GM23248 (cell line): ENCODE measurements at places on chromosomes 12 and 14. TPM values are rescaled to one million over a fixed set of nuclear protein-coding genes. Genes with fewer than 3 reads are reported as not detected.

ENDOU gene
- 0.22 TPM in 1 of 2 replicates, not detected in the other for total RNA-seq

- H3K27me3 ChIP-seq: no peaks in the 10 kb centered on the region
- H3K36me3 ChIP-seq: no peaks in the 10 kb centered on the region
- H3K4me1 ChIP-seq: no peaks in the 10 kb centered on the region
Observed at GRCh38 chr12:110670161-110670701, 18.7 kb downstream of the HVCN1 start.

GRCh38 chr12:52831251-52831650 lies 2.9 kb downstream of the KRT79 start:
- no peak overlapping the region for H3K27ac ChIP-seq
- H3K4me1 ChIP-seq: peaks cover 19% of the 10 kb centered on the region
- no peaks in the 10 kb centered on the region for H3K27me3 ChIP-seq
- H3K4me3 ChIP-seq: no peak overlapping the region
- no peaks in the 10 kb centered on the region for H3K36me3 ChIP-seq

DNA sequence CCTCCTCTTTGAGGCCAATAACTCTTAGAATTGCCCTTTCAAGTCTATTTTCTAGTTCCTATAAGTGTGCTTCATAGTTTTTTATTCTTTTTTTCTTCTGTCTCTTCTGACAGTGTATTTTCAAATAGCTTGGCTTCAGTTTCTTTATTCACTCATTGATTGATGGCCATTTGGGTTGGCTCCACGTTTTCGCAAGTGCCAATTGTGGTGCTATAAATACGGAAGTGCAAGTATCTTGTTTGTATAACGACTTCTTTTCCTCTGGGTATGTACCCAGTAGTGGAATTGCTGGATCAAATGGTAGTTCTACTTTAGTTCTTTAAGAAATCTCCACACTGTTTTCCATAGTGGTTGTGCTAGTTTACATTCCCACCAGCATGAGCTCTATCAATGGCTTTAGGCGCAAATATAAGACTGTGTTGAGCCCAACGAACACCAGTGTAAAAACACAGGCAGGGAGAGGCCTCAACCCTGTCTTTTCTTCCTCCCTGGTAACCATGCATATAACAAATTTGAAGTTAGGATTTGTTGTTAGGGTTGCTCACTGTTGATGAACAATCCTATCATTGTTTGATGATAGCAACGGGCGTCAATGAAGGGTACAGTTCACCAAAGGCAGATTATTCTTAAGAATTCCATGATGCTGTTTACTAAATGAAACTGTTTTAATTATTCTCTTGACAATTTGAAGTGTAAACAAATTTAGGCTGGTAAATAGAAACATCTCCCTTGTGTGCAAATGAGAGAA lies 13.3 kb upstream of the LMNTD1 start:
- no peaks in the 10 kb centered on the region for H3K4me1 ChIP-seq
- H3K36me3 ChIP-seq: no peaks in the 10 kb centered on the region
- no peak overlapping the region for H3K4me3 ChIP-seq

- no peaks in the 10 kb centered on the region for H3K27me3 ChIP-seq
- no peak overlapping the region for H3K4me3 ChIP-seq
- no peak for DNase-seq
- no peaks in the 10 kb centered on the region for H3K4me1 ChIP-seq
- no peak overlapping the region for H3K27ac ChIP-seq
- no peaks in the 10 kb centered on the region for H3K36me3 ChIP-seq
Observed at GRCh38 chr12:125549836-125550235, 484.6 kb downstream of the AACS start.

MIPOL1 gene
- total RNA-seq: 5.8 and 5.9 TPM in 2 replicates

DNA sequence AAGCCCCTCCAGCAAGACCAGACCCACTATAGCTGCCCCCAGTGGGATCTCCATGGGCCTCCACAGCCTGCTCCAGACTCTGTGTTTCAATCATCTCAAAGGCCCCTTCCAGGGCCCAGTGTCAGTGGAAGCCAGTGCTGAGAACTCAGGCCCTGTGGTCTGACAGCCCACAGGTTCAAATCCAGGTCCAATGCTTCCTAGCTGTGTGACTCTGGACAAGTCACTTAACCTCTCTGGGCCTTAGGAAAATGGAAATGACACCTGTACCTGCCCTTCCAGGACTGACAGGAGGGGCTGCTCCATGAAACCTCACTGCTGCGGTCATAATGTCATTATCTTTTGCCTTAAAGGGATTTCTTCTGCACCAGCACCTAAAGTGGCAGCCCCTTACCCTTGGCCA lies 101.9 kb downstream of the NCOR2 start:
- peaks cover 13% of the 10 kb centered on the region; the same call in 1 of the 2 replicates for H3K36me3 ChIP-seq
- H3K4me3 ChIP-seq: no peak overlapping the region
- no peak overlapping the region for H3K27ac ChIP-seq
- no peaks in the 10 kb centered on the region for H3K27me3 ChIP-seq
- no peak for DNase-seq

- H3K36me3 ChIP-seq: no peaks in the 10 kb centered on the region
- no peaks in the 10 kb centered on the region for H3K4me1 ChIP-seq
- no peak overlapping the region for H3K4me3 ChIP-seq
- no peaks in the 10 kb centered on the region for H3K27me3 ChIP-seq
Observed at GRCh38 chr12:82029936-82030335, 270.8 kb upstream of the PPFIA2 start.

- no peak for DNase-seq
- no peaks in the 10 kb centered on the region for H3K4me1 ChIP-seq
- peaks cover 13% of the 10 kb centered on the region for H3K27me3 ChIP-seq
- H3K4me3 ChIP-seq: no peak overlapping the region
Observed at GRCh38 chr14:90361865-90362557, 30.3 kb upstream of the NRDE2 start.

DNA sequence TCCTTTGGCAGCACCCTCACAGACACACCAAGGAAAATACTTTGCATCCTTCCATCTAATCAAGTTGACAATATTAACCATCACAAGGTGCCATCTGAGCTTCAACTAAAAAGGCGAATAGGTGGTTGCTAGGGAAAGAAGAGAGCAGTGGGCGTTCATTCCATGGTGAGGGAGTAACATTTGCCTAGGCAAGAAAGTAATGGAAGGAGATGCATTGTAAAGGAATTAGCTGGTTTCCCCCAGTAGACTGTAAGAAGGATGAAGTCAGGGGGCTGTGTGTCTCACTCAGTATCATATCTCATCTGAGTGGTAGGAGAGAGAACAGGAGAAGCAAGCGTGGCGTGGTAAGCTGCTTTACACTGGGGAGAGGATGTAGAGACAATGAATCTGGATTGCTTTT lies 34.7 kb downstream of the AKAP6 start:
- no peak overlapping the region for H3K4me3 ChIP-seq
- no peak for DNase-seq
- H3K27ac ChIP-seq: no peak overlapping the region
- H3K36me3 ChIP-seq: no peaks in the 10 kb centered on the region

KCNC2 gene
- total RNA-seq: not detected in 2 replicates

DNA sequence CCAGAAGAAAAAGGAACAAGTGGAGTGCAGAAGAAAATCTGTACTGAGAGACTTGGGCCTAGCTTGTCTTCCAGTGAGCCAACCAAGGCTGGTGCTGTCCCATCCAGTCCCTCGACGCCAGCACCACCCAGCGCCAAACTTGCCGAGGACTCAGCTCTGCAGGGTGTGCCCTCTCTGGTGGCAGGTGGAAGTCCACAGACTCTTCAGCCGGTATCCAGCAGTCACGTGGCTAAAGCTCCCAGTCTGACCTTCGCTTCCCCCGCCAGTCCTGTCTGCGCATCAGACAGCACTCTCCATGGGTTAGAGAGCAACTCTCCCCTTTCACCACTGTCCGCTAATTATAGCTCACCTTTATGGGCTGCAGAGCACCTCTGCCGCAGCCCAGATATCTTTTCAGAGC lies 15.6 kb downstream of the CIPC start:
- H3K36me3 ChIP-seq: peaks cover 9% of the 10 kb centered on the region; the same call in 1 of the 2 replicates
- DNase-seq: no peak
- H3K27ac ChIP-seq: no peak overlapping the region
- H3K4me3 ChIP-seq: no peak overlapping the region
- H3K4me1 ChIP-seq: no peaks in the 10 kb centered on the region
- no peaks in the 10 kb centered on the region for H3K27me3 ChIP-seq

TAS2R50 gene
- total RNA-seq: 0.32 TPM in 1 of 2 replicates, not detected in the other

KRT7 gene
- 5.7 and 11.0 TPM in 2 replicates for total RNA-seq

DNA sequence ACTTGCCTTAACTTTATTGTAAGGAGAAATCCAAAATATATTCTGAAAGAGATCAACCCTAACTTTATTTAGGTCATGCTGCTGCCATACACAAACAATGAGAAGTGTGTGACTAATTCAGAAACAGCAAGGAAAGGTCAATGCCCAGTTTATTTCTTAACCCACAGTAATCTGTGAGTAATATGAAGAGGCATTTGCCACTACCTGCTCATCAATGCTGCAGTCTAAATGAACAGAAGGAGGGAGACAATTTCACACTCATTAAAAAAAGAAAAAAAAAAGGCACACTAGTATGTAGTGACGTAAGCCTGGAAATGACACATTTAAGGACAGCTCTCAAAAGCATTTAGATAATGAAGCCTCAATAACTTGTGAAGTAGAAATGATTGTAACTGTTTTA lies 90.5 kb upstream of the FOXN3 start:
- 0 out of 2 replicates have a peak overlapping the region, but pooled peaks have one; percentile 15 for H3K4me3 ChIP-seq
- H3K36me3 ChIP-seq: no peaks in the 10 kb centered on the region
- DNase-seq: peak; percentile 78
- peak overlapping the region; percentile 33 for H3K27ac ChIP-seq
- peaks cover 44% of the 10 kb centered on the region for H3K4me1 ChIP-seq
- no peaks in the 10 kb centered on the region for H3K27me3 ChIP-seq

CLEC7A gene
- not detected in 2 replicates for total RNA-seq
